Fibroblast of skin of right quadriceps (primary cell): ENCODE measurements at places on chromosomes 6 and 20.

DNA sequence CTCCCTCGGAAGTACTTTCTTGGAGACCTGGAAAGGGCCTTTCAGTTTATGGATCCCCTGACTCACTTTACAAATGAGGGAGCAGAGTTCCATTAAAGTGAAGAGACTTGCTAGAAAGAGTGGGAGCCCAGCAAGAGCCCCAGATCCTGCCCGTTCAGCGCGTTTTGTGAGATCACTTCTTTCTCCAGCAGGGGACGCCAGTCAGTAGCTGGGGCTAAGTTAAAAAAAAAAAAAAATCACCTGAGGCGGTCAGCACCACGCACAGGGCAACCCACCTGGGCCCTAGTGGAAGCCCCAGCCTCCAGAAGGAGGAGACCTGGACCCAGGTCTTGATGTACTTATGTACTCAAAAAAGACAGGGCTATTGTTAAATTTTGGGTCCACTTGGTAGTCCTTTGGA, 274.5 kb upstream of the RNF24 start:
- no peak for DNase-seq

- no peak for DNase-seq
Measured at GRCh38 chr6:117955684-117956256, 48.7 kb downstream of the SLC35F1 start.

- peak; percentile 29 for DNase-seq
Measured at GRCh38 chr6:30884521-30885480, 482 bp downstream of the DDR1 start.

- DNase-seq, result no peak
Measured at GRCh38 chr6:95856876-95857364, 158.9 kb upstream of the FUT9 start.

GRCh38 chr20:16846006-16846405, 97.8 kb downstream of the OTOR start:
- DNase-seq, result peak; percentile 92

DNA sequence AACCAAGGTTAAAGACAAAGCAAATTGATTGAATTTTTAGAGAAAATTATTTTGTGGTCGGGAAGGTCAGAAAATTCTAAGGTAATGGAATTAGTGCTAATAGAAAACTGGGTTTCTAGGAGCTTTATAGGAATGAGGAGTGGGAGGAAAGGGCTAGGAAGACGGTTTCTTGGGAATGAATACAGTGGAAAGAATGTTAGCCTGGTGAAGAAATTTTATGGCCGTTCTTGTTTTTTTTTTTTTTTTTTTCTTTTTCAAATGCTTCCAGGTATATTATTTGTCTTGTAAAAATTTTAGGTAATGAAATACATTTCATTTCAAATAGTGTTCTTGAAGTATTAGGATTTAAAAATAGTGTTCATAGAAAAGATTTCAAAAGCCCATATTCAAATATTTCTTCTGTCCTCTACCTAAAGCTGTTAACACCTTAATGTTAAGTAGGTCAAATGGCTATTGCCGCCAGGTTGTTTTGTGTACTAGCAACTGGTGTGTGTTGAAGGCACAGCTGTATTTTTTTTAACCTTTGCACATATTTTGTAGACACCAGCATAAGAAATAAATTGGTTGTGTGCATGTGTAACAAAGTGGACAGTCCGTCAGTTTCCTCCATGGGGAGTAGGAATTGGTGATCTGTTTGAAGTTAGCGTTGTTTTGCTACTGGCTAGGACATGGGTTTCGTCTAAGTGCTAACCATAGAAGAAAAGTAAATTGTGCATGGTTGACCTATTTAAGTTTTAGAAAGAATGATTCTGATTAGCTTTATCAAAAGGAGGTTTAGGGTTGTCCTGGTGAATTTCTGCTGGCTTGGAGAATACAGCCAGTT, 32.3 kb downstream of the AFDN start:
- DNase-seq, result no peak

DNA sequence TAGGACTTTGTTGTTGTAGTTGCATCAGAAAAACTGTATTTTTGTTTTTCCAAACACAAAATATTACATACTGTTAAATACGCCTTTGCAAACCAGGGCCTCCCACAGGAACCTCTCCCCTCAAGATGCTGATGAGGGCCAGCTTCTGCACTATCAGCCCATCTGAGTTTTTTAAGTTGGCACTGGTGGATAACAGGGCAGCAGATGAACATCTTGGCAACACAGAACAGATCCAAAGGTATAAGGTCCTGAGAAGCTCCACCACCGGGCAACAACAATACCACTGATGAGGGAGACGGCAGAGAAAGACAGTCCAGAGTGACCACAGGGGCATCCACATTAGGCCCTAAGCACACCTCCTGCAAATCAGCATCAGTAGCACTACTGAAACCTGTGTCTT, 177.7 kb downstream of the DLL1 start:
- DNase-seq, result no peak

DNA sequence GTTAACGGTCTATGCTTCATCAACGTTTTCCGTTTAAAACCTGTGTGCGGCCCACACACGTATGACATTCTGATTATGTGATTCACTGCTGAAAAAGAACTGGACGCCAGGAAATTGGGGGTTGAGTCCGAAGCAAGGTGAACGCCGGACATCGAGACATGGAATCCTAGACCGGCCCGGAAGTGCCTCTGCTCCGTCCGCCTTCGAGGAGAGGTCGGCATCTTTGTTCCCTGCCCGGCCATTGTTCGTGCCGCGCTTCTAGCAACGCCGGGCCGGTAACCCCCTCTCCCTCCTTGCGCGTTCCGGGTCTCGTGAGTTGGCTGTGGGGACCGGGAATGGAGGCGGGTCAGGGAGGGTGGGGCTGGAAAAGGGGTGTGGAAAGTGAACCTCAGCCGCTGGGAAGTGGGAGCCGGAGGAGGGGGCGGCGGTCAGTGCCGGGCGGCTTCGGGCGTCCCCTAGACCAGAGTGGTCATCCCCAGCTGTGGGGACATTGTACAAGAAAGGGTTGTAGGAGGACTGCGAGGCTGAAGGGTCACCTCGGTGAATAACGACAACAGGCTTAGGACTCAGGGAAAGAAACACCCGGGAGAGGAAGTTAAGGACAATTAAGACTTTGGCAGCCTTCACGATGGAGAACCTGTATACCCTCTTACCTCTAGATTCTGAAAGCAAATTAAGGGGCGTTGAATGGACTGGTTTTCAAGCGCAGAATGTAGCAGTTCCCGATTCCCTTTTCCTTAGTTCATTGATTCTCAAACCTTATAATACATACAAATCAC, at the start of gene ZSCAN9:
Gene ZSCAN9, plus strand, starts transcription at position 220 of the 779 bp plus-strand sequence. CDS start 1,810 bp downstream, outside the sequence.
- DNase-seq, result peak; percentile 83

DNA sequence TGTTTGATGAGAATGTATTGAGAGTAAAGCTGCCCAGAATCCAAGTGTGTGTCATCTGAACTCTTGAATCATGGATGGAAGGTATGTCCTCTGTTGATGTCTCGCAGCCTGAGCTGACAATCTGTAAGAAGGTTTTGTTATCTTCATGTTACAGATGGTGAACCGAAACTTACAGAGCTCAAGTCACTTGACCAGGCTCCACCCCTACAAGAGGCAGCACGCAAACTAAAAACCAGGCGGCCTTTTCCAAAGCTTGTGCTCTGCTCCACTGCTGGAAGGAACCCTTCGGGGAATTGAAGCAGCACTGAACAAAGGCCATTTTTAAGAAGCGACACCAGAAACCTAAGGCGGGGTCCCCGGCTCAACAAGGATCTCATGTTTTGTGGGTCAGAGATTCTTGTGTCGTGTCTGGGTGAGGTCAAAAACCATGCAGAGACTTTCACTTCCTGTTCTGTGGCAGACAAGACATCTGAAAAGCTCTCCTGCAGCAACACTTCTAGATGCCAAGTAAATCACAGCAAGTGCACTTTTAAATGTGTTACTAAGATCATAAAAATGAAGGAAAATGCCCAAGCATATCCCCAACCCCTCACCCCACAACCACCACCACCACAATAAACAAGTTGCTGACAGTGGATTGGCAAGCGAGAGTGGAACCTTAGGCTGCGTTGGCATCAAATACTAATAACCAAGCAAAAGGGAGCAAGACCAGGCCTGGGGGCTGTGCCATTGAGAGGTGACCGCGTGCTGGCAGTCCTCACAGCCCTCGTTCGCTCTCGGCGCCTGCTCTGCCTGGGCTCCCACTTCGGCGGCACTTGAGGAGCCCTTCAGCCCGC, 27.3 kb downstream of the NQO2 start:
- peak; percentile 42 for DNase-seq

- peak; percentile 24 for DNase-seq
Measured at GRCh38 chr20:610130-611046, at the start of gene TCF15. TCF15 (minus strand) TSS chr20:610309; CDS start chr20:610237, 72 bp downstream.

- no peak for DNase-seq
Measured at GRCh38 chr6:114101255-114101654, 130.3 kb upstream of the HDAC2 start.

- DNase-seq, result peak; percentile 79
Measured at GRCh38 chr20:47330933-47331708, 25.4 kb downstream of the ZMYND8 start.

- DNase-seq, result peak; percentile 47
Measured at GRCh38 chr6:111727041-111727440, 121.4 kb upstream of the TRAF3IP2 start.

GRCh38 chr6:84625506-84625905, 138.9 kb downstream of the TBX18 start:
- DNase-seq, result no peak

DNA sequence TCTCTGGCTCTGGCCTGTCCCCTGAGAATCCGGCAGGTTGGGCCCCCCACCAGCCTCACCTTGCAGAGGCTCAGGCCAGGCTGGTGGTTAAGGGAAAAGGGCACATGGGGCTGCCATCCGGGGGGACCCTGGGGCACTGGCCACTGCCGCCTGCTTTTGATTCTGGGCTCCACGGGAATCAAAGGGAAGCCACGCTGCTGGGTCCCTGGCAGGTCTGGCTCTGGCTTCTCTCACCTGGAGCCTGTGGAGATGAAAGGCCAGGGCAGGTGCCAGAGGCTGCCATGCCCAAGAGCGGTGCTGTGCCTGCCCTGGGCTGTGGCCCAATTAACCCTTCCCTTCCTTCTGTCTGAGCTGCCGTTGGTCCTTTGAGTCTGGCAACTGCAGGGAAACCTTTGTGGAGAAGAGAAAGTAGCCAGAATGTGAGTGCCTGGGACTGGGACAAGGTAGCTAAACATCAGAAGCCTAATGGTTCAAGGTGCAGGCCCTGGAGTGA, 9.4 kb upstream of the CDH22 start:
- DNase-seq, result no peak

GRCh38 chr6:134447423-134447822, 129.5 kb upstream of the SGK1 start:
- DNase-seq, result peak; percentile 53

- DNase-seq, result peak; percentile 29
Measured at GRCh38 chr6:107237992-107238660, 122.8 kb upstream of the BEND3 start.

- DNase-seq, result no peak
Measured at GRCh38 chr6:154239392-154239791, 117.2 kb downstream of the IPCEF1 start.

- DNase-seq, result peak; percentile 32
Measured at GRCh38 chr6:129440691-129441090, 269.3 kb downstream of the ARHGAP18 start.

GRCh38 chr6:154638369-154638768, 94.8 kb upstream of the SCAF8 start:
- DNase-seq, result peak; percentile 25

DNA sequence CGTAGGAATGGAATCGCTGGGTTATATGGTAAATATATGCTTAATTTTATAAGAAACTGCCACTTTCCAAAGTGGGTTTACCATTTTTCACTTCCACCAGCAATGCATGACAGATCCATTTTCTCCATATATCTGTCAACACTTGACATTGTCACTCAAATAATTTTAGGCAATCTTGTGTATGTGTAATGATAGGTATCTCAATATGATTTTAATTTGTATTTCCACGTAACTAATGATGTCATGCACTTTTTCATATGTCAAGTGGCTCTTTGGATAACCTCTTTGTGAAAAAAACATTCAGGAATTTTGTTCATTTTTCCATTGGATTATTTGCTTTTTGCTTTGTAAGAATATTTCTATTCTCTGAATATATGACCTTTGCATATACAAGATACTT, 419.9 kb downstream of the BTBD3 start:
- no peak for DNase-seq

DNA sequence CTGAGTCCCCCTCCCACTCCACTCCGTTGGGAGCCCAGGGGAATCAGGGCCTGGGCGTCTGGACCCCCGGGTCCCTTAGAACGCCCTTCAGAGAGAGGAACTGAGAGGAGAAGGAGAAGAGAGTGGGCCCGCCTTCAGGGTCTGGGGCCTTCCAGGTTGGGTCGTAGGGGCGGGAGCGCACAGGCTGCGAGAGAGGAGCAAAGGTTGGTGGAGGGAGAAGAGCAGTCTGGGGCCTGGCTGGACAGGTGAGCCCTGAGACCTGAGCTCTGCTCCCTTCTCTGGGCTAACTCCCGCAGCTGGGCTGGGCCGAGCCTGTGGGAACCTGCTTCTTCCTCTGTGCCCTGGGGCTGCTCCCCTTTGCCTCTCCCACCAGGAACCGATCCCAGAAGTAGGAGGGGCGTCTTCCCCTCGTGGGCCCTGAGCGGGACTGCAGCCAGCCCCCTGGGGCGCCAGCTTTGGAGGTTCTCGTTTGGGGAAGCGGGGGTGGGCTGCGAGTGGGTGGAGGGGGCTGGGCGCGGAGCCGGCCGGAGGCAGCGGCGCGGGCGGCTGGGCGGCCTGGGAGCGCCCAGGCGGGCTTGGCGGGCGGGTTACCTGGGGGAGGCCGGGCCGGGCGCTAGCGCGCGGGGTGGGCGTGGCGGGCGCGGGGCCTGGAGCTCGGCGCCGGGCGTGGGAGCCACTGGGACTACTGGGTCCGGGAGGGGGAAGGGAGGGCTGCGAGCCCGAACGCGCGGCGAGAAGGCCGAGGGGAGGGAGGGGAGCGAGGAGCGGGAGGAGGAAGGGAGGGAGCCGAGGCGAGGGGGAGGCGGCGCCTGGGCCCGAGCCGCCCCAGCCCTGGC, at the start of gene DDR1:
Gene DDR1, plus strand, starts transcription at position 835 of the 836 bp plus-strand sequence. CDS start 4,211 bp downstream, outside the sequence.
- DNase-seq, result peak; percentile 67

GRCh38 chr6:91895599-91896285, 1308.9 kb upstream of the MAP3K7 start:
- no peak for DNase-seq

DNA sequence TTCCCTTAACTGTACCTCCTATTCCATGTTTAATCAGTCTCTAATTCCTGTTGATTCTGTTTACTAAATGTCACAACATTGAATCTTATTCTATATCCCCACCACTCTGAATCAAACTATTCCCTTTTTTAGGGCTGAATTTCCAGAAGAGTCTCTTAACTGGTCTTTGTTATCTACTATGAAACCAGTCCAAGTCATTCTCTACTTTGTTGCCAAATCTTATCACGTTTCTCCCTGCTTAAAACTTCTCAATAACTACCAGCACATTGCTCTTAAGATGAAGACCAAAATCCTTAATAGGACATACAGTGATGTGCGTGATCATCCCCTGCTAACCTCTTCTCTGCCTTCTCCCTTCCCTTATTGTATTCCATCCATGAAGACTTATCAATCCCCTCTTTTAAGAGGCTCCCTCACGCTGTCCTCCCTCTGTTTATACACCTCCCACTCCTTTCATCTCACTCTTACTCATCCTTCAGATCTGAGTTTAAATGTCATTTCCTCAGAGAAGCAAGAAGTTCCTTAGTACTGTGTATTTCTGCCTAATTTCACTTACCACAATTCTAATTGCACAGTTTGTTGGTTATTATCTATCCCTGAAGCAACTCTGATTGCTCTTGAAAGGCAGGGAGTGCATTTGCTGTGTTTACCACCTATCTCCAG, 143.0 kb upstream of the AHI1 start:
- no peak for DNase-seq

GRCh38 chr6:21611485-21611884, 17.9 kb downstream of the SOX4 start:
- no peak for DNase-seq

- DNase-seq, result no peak
Measured at GRCh38 chr6:111800259-111800765, 72.9 kb downstream of the FYN start.
